Mammary epithelial cell (primary cell): ENCODE measurements at places on chromosomes 4 and X. TPM values are rescaled to one million over a fixed set of nuclear protein-coding genes. Genes with fewer than 3 reads are reported as not detected.

Gene GALNTL6
- not detected for total RNA-seq

Gene HPF1
- 18.3 and 20.0 TPM in 2 replicates for total RNA-seq

Gene RBMXL3
- total RNA-seq, result not detected

Gene CT45A2
- total RNA-seq, result not detected in 2 replicates

Gene CXXC4
- 0.17 TPM for total RNA-seq

DNA sequence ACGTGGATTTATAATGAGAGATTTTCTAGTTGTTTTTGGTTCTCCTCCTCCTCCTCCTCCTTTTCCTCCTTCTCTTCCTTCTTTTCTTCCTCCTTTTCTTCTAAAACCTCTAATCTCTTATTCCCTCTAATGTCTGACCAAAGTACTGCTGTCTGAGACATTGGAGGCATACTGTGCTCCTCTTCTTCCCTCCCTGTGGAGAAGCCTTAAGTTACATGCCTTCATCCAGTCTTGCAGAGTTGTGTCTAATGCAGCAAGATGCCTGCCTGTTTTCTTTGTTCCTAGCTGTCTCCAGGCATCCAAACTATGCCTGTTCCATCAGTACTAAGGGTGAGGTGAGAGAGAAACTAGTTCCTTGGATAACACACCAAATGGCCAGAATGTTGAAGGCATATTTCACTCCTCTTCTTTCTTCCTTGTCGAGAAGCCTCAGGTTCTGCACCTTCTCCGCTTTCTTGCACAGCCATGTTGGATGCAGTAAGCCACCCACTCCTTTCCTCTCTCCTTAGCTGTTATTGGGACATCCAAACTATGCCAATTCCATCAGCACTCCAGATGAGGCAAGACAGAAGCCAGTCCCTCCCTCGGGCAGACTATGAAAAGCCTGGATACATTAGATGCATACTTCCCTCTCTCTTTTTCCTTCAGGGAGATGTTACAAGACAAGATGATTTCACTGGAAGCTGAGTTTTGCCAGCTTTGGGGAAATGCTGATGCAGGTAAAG is 285.7 kb upstream of the TRAM1L1 start:
- no peak for DNase-seq

DNA sequence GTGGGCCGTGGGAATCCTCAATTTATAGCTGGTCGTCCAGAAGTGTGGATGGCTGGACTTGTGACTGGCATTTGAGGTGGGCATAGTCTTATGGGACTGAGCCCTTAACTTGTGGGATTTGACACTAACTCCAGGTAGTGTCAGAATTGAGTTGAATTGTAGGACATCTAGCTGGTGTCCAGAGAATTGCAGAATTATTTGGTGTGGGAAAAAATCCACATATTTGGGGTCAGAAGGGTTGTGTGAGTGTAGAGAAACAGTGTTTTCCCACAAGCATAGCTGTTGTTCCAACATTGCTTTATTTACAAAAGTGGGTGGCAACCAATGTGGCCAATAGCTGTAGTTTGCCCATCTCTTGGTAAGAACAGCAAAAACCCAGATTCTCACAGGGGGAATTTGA is 91.3 kb downstream of the MOSPD2 start:
- DNase-seq, result peak; percentile 56

DNA sequence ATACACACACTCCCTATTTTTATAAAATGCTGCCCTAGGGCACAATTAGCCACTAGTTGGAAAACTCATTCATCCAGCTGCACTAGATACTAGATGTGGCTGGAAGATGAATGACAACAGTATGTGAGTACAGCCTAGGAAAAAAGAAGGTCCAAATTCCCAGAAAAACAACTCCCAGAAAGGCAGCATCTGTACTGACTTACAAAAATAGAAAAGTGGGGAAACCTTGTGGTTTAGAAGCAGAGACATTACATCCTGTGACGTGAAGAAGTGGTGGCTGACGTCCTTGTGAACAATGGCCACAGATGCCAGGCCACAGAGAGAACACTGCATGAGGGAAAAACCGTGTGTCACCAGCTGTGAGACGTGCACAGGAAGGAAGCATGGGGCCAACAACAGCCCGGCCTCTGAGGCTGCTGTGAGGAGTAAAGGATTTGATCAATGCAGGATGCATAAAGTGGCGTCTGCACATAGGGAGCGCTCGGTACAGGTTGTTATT is 81.2 kb downstream of the SPRY1 start:
- no peak for DNase-seq

GRCh38 chrX:133005042-133005441 is 46.6 kb upstream of the HS6ST2 start:
- peak; percentile 1 for DNase-seq

DNA sequence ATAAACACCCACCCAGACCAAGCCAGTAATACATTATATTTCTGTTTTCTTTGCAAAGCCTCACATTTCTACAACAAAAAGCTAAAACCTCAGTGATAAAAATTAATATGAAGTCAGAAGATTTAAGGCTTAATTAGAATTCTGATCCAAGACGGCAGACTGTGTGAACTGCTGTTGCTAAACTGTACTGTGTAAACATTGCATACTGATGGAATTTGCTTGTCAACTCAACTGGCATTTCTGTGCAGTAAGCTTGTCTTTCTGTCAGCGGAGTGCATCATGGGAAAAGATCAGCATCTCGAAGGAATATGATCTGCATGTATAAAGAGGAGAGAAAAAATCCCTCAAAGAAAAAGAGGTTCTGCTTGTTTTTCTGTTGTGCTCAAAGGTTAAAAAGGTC is 69.4 kb upstream of the SPANXB1 start:
- no peak for DNase-seq

- DNase-seq, result no peak
Measured at GRCh38 chr4:141207961-141208360, 12.7 kb upstream of the ZNF330 start.

DNA sequence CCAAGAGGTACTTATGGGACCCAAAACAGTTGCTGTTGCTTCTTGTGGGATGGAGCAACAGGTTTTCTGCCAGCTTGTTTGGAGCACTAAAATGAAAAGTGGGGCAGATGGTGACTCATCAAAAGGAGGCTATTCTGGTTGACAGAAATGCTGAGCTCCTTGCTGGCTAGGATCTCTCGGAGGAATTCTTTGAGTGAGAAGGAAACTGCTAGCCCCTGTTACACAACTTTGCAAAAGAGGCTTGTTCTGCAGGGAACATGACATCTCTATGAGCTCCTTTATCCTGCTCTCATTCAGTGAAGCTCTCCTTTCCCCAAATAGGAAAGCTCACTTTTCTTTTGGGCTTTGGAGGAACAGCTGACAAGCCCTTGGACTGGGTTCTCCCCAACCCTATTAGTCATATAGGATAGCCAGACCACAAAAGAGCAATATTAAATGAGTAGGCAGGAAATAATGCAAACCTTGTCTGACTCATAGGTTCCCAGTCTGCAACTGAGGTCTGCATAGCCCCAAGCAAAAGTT is 108.3 kb downstream of the CDS1 start:
- peak; percentile 92 for DNase-seq

DNA sequence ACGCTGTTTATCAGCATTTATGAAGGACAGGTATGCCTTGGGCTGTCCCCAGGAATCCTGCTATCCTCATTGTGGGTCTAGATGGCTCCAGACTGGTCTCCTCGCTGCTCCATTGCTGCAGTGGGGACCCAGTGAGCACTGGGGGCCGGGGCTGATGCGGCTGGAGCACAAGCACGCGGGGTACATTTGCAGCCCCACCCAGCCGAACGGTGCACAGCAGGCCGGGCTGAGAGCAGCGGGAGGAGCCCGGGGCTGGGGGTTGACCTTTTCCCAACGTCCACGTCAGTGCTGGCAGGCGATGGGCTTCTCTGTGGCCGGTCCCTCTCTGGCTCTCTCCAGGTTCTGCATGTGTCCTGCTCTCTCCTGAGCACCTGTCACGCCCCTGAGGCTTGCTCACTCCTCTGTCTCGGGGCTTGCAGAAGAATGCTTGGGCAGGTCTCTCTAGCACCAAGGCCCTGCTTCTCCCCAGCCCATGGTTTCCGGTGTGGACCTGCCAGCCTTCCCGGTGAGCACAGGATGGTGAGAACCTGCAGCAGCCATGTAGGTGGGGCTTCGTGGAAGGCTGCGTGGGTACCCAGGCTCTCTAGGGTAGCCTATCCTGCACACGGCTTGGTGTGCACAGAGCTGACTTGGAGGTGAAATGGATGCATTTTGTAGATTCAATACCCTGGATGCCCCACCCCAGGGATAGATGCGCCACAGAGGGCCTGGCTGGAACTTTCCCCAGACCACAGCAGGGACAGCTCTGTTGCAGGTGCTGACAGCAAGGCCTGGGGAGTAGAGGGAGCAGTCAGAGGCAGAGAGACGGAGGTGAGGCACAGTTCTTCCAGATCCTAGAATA is 89.1 kb upstream of the ADRA2C start:
- no peak for DNase-seq

GRCh38 chr4:182528819-182529218 is 285.6 kb downstream of the TENM3 start:
- DNase-seq, result no peak

DNA sequence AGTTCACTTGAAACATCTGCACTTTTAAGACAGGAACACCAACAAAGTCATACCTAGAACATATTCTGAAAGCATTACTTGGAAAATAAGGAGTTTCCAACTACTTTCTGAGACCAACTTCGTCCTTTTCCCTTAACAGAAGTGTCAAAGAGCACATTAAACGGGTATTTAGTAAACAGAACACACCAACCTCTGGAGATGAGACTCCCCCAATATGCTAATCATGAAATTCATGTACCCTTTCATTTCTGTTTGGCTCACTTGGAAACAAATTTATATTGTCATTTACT is 69.2 kb downstream of the NOCT start:
- no peak for DNase-seq
